ENCODE measurements at places on chromosomes 1 and 21. TPM values are rescaled to one million over a fixed set of nuclear protein-coding genes. Genes with fewer than 3 reads are reported as not detected.

- no peak for DNase-seq
Measured at GRCh38 chr1:203124011-203124410, 3.5 kb upstream of the ADORA1 start.

DNA sequence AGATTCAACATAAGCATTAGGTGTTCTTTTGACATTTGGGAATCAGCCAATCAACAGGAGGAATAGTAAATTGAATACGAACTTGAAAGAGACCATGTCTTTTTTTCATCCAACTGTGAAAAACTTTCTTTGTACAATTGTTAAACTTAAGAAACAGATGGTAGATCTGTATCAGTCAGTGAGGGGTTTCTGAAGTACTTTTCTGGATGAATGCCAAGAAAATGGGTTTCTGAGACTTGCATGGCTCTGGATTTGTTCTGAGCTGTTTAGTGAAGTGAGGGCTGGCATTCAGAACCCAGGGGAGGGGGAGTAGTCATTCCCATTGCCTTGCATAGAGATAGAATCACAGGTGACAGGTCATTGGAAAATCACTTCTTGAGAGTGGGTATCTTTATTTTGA, 37.4 kb downstream of the PTPRC start:
- no peak for DNase-seq

DNA sequence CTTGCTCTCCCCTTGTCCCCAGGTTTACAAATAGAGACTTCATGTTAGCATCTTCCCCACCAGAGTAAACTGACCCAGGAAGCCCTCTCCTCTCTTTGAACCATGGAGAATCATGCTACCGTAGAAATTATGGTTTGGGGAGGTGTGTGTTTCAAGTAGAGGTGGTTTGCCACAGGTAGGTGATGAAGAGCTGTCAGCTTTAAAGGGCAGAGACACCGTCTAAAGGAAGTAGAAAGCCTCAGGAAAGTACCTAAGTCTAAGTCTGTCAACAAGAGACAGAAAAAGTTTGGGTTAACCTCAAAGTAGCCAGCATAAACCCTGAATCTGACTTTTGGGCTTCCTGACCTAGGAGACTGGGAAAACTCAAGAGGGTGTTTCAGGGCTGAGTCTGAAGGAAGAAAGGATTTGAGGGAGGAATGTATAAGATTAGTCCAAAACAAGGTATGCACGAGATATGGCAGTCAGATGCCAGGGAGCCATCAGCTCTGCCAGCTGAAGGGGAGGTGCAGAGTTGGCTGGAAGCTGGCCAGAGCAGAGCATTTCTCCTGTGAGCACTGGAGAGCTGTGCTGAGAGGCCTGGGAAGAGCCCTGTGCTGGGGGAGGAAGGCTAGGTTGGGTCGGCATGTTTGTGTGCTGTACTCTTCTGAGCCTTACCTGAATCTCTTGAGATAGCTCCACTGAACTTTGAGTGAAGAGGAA, 14.3 kb downstream of the ADAMTSL4 start:
- DNase-seq = no peak

Gene CELA3B
- not detected for total RNA-seq

GRCh38 chr1:114703242-114703641, 7.9 kb upstream of the AMPD1 start:
- DNase-seq = no peak

Gene AMPD1
- not detected for total RNA-seq

DNA sequence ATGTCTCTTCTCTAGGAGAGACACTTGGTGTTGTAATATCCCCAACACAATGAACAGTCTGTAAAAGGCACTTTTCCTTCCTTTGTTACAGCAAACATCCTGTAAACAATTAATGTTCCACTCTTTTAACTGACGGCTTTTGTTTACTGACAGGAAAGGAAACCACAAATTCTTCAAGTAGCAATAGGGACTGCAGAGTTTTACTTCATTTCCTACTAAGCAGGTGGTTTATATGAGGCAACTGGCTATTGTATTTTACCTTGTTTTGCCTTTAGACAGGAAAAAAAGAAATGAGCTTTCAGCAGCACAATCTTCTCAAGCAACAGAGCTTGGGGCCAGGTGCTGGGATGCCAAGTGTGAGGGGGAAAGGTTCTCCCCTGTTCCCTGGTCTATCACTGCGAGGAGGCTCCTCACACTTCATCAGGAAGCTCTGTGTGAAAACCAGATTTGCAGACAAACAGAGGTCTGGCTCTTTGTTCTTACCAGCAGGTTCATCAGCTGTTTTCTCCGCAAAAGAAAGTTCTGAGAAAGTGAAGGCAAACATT, 51.2 kb downstream of the SIPA1L2 start:
- DNase-seq = no peak

DNA sequence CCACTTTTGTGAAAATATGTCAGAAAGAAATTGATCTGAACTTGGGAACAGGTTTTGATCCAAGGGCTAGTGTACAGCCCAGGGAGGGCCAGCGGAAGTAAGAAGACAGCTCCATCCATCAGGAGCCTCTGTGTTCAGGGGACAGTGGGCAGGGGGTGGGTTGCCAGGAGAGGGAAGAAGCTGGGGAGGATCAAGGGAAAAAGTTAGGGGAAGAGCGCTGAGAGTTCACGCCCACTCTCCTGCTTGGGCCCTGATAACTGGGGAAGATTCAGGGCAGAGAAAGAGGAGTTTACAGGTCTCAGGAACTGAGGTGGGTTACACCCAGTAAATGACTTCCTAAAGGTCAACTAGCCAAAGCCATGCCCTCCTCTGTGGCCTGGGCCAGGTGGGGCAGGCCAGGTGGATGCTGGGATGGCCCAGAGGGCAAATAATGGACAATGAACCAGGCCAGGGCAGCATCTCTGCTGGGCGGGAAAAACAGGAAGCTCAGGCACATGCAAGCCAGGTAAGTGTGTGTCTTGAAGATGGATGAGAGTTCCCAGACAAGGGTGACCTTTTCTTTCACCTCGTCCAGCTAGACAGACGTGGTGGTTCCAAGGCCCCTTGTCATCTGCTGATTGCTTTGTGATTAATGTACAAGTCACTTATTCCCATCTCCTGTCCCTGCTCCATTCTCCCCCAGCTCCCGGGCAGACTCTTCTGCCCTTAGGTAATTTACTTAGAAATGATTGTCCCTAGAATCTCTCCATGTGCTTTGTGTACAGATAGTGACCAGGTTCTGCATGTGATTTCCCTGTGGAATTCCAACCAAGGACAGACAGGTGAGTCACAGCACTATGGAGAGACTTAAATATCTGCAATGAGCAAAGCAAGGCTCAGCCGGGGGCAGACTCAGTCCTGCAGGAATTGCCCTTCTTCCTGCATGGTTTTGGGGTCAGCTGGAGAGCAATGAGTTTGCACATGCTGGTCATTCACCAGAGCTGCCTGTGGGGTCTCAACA, 57.0 kb downstream of the MDM4 start:
- DNase-seq = peak; percentile 69

Gene WDR77
- total RNA-seq = 20.6 TPM

Gene SMPDL3B
- 29.2 TPM for total RNA-seq

DNA sequence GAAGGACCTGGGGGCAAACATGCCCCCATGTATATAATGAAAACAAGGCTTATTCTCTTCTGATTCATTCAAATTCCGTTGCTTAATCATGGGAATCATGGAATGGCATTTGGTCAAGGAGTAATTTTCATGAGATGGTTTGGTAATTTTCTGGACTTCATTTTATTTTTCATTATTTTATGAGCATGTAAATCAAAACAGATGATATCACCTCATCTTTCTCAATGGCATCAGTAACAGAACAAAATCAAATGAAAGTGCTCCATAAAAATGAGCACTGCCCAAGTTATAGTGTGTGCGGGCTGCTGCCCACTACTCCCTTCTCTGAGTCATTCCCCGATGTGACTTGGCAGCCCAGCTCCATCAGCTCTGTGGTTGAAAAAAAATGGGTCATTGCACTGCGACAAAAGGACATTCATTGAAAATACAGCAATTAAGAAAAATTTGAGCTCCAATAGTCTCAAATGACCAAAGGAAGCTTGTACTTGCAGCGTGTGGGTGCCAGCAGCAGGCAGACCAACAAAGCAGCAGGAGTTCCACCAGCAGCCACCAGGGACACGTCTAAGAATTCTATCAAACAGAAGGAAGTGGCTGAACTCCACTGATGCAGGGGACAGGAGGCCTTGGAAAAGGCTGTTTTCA, 84.3 kb upstream of the VAV3 start:
- no peak for DNase-seq

Gene SNX7
- total RNA-seq = 25.4 TPM

- no peak for DNase-seq
Measured at GRCh38 chr1:166202546-166202945, 35.7 kb upstream of the FAM78B start.

DNA sequence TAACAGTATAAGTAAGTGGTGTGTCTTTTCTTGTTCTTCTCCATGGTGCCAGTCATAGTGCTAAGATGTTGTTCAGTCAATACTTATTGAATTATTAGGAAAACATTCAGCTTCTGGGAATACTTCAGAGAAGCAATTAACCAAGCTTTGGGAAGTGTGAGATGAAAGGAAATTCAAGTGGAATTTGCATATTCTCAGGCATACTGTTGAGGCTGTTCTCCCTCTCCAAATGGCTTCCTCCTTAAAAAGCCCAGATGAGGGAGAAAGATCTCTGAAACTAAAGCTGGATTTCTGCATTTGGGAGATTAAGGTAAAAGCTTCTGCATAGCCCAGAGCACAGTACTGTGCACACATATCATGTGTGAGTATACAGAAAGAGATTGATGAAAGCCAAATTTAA, 73.4 kb downstream of the MACF1 start:
- DNase-seq = no peak

DNA sequence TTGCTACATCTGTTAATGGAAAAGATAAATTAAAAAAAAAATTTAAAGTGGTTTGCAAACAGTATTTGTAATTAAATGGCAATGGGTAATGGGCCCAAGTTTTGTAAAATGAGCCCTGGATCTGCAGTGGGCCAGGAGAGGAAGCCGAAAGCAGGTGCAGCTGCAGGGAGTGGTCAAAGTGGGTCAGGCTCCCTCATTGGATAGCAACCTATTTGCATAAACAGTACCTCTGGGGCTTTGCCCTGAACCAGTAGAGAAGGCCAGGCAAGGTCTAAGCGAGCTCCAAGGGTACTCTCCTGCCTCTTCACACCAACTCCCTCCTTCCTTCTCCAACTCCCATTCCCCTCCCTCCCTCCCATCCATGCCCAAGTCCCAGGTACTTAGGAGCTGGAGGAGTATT, 138.9 kb downstream of the HMGB4 start:
- DNase-seq = no peak

- DNase-seq = no peak
Measured at GRCh38 chr1:107378426-107378825, 237.6 kb downstream of the NTNG1 start.
